ENCODE measurements at places on chromosomes 5 and 9.
A peak's percentile ranks its signal among the peaks of the same experiment; 100 is the strongest.

DNA sequence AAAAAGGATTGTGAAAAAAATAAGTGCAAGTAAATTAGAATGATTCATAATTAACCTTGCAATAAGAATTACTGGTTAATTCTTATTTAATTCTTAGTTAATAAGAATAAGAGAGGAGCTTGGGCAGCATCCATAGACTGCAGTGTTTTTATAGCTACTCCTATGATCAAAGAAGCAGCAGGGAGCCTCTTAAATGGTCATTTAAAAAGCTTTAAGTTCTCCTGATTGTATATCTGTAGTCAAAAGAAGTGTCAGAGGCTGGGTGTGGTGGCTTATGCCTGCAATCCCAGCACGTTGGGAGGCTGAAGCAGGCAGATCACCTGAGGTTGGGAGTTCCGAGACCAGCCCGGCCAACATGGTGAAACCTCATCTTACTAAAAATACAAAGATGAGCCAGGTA, 14.4 kb downstream of the ACER2 start:
- DNase-seq, result no peak

DNA sequence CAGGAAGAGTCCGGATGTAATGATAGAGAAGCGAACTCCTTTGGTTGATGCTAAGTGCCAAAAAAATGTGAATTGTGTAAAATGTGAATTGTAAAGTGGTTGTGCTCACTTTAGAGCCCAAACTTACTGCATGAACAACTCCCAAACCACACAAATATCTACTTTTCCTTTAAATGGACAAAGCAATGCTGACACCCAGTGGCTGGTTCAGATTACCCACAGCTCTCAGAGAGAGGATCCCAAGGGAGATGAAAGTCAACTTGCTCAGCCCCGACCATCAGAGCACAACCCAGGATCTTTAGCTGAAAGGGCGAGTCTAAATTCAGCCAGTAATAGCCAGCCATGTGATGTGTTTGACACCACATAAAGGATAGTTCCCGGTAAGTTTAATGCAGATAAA, 133.7 kb downstream of the NMUR2 start:
- DNase-seq, result peak; percentile 57

DNA sequence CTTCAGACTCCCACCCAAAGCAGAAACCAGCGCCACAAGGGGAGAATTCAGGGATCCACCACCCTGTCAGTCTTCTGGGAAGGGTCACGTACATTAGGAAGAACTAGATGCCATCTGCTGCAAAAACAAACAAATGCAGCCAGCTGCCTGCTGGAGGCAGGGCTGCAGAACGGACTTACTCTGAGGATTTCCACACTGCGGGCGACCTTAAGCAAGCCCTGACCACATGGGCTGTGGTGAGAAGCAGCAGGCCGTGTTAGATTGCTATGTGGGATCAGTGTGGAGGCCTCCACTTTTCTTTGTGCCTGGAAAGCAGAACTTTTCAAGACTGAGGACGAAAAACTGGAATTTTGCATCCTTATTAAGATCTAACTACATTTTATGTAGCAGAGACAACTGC, 13.4 kb upstream of the LTC4S start:
- DNase-seq, result no peak

DNA sequence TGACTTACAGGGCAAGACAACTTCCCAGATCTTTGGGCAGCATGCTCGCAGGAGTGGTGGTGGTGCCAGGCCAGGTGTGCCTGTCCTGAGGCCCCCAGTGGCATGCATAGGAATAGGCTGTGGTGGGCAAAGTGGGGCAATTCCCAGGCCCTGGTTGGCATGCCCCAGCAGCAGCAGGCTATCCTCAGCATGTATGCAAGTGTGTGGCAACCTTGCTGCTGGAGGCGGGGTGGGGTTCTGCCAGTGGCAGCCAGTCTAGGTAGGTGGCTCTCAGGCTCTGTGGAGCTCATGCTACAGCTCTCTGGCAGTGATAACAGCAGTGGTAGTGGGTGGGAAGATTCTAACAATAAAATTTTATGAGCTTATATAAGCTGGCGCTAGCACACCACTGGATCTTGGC, 27.7 kb upstream of the C6 start:
- DNase-seq, result no peak

DNA sequence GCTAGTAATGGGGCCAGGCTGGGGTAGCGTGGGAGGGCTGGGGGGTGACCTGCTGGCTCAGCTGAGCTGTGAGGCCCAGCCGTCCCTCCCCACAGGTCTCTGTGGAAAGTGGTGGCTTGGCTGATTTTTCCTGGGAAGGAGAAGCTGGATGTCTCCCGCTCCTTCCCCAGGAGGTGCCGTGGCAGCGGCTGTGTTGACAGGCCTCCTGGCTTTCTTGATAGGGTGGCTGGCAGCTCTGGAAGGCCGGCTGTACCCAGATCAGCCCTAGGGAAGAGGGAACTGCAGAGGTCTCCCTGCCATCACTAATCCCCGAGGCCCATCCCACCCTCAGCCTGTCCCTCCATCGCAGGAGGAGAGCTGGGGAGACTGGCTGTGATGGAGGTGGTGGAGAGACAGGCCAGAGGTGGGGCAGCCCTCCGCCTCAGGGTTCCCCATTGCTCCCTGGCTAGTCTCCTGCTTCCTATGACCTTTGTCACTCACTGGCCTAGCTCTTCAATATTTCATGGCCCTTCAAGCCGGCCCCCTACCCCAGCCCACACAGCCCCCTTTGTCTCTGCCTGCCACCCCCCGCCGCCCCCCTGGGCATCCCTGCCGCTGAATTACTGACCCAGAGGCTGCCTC, 6.8 kb downstream of the CXXC5 start:
- DNase-seq, result no peak

- no peak for DNase-seq
Measured at GRCh38 chr5:56693220-56693579, 122.1 kb upstream of the MAP3K1 start.

DNA sequence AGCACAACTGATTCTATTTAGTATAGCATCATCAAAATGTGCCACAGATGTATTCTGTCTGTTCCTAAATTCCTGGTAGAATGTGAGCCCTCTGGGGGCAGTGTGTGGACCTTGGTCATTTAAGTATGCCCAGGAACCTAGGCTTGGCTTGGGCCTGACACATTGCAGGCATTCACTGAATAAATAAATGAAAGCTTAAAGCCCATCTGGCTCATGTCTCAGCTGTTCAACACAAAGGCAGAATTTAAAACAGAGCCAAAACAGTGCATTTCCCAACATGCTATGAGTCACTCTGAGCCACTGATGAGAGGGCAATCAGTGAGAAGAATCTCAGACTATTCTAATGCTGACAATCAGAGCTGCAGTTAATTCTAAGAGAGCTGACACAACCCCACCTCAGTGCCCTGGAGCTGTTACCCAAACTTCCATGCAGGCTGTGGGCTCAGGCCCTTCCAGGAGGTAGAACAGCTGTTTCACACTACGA, 8.1 kb downstream of the FAM193B start:
- no peak for DNase-seq

DNA sequence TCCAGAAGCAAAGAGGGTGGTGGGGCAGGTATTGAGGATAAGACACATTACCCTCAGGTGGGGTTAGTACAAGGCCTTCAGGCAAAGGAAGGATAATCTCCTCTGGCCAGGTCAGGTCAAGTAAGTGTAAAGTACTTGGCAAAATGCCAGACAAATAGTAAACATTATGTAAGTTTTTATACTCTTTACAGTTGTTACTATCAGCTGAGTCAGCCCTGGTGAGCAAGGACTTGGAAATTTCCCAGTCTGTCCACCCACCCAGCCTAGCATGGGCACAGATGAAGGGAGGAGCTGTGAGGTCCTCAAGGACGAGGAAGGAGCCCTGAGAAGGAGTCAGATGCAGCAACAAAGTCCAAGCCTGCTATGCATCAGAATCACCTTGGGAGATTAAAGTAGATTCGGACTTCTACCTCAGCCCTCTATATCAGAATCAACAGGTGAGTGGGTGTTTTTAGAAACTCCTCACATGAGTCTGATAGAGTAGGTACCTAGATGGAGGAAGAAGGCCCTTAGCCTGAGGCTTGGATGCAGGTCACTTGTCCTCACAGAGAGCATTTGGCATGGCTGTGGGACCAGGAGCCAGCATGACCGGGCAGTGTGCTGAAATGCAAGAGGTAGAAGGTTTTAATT, 50.2 kb upstream of the BARX1 start:
- DNase-seq, result no peak

GRCh38 chr5:128596071-128596470, 58.0 kb upstream of the FBN2 start:
- DNase-seq, result no peak

DNA sequence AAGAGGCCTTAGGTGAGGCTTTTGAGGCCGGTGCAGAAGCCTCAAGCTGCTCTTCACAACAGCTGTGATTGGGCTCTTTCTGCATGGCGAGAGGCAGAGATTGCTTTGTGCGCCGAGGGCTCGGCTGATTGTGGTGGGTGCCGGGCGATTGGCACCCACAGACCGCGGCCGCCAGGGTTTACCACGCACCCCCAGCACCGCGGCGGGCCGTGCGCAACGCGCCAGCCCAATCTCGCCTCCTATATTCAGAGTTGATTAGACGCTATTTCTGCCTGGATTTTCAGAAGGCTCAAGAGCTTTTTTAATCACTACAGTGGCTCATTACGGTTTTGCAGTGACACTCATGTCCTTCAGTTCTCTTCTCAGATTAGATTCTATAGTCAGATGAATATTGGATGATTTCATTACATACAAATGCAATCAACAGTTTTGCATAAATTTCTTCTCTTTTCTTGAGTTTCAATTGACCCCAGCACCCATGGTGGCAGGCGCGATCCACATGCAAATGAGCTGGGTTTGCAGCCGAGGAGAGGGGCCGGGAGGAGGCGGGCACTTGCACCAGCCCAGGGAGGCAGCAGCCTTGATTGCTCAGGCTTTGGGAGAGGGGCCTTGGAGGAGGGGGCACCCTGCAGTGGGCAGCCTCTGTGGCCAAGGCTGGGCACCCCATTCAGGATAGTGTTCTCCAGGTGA, 33.8 kb upstream of the PTGS1 start:
- DNase-seq, result no peak

- DNase-seq, result no peak
Measured at GRCh38 chr5:50856401-50857119, 190.1 kb downstream of the PARP8 start.

GRCh38 chr9:70933321-70933720, 188.1 kb downstream of the TRPM3 start:
- no peak for DNase-seq

GRCh38 chr9:99351647-99352046, 129.6 kb downstream of the SEC61B start:
- DNase-seq, result no peak

DNA sequence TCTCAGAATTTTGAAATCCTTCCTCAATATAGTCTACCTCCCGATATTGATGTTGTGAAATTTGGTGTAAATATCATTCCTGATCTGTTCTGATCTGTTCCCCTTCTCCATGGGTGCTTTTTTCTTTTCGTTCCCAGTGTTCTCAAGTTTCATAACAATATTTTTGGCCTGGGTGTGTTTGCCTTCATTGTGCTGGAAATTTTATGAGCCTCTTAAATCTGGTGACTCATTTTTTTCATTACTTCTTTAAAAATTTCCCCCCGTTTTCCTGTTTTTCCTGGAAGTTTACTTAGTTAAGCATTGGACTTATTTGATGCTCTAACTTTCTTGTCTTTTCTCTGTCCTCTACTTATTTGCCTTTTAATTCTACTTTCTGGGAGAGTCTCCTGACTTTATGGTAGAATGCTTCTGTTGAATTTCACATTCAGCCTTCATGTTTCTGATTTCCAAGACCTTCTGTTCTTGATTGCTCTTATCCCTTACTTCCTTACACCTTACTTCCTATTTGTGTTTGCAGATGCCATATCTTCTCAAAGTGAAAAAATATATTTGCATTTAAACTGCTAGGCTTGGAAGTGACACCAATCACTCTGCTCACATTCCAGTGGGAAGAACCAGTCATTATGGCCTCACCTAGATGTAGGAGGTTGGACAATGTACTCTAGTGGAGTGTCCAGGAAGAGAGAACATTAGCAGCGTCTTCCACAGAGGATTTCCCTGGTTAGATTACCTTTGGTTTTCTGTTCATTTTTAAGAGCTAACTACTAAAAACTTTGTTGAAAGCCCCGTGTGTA, 441.9 kb downstream of the ARHGEF28 start:
- DNase-seq, result no peak

DNA sequence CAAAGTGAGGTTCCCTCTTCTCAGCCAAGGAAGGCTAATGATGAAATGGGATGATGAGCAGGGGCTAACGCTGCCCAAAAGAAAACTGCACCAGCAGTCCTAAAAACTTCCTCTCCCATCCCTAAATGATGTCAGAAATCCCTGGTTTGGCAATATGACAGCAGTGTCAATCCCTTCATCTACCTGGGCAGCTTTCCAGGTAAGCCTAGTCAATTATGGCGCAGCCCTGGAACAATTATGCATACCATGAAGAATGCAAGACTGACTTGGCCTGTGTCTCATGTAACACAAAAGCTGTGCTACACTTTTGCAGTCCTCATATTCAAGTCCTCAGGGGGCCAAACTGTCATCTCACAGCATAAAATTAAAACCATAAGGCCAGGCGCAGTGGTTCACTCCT, 7.0 kb downstream of the DMGDH start:
- no peak for DNase-seq

- peak; percentile 52 for DNase-seq
Measured at GRCh38 chr9:106862110-106862820, 701 bp upstream of the ZNF462 start.

- DNase-seq, result no peak
Measured at GRCh38 chr9:127165116-127165515, 42.7 kb upstream of the ANGPTL2 start.

DNA sequence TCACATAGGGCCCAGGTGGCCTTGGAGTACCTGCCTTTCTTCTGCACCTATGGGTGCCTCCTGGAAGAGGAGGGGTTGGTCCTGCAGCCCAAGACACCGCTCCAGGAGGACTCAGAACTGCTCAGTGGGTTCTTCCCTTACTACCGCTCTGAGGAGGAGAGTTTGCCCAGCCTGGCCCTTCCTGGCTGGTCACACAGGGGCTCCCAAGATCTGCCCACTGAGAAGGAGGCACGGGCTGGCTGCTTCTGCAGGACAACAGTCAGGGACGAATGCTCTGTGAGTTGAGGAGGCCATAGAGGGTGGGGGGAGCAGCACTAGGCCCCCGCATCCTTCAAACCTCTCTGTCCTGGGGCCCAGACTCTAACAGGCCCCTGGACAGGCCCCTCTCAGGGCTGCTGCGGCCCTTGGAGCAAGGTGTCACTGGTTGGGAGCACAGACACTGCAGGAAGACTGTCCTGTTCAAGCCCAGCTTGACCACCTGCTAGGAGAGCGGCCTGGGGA, 9.9 kb upstream of the SLC25A48 start:
- no peak for DNase-seq

DNA sequence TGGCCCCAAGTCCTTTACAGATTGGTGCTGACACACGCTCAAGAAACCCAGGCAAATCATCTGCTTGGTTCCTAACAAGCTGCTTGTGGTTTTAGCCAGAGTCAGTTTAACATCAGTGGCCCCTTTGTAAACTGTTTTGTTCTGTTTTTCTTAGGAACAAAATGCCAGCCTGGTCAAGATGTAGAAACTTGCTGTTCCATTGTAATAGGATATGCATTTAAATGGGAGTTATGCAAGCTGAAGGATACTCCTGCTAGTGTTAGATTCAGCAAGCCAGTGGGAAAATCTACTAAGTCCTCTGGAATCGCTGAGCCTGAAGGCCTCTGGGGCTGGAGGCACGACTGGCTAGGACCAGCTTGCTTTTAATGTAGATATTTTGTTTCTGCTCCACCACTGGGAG, 391.1 kb downstream of the TLE4 start:
- DNase-seq, result no peak

GRCh38 chr9:14640967-14641366, 52.3 kb downstream of the ZDHHC21 start:
- DNase-seq, result no peak

All from NCI-H1436 (cell line).